Cardiac atrium fibroblast (primary cell): ENCODE measurements at places on chromosomes 3 and 15. TPM values are rescaled to one million over a fixed set of nuclear protein-coding genes. Genes with fewer than 3 reads are reported as not detected.

The GOLGA8M gene
- total RNA-seq = 0.18 TPM in 1 of 2 replicates, not detected in the other

The STRIT1 gene
- not detected in 2 replicates for total RNA-seq

The CCDC80 gene
- total RNA-seq = 464 and 572 TPM in 2 replicates

The GRAMD2A gene
- not detected in 2 replicates for total RNA-seq

The ARPIN gene
- total RNA-seq = 7.3 and 8.5 TPM in 2 replicates

The FANCD2OS gene
- not detected in 2 replicates for total RNA-seq

The FBXO22 gene
- 19.7 and 20.7 TPM in 2 replicates for total RNA-seq

The PLCB2 gene
- total RNA-seq = 1.1 TPM in 2 replicates

The GOLGA6L7 gene
- total RNA-seq = not detected in 2 replicates

The CFAP100 gene
- total RNA-seq = not detected in 2 replicates

The GOLGA8A gene
- total RNA-seq = 13.1 and 14.3 TPM in 2 replicates

The ST8SIA2 gene
- total RNA-seq = not detected in 2 replicates

The CHRNB4 gene
- not detected in 2 replicates for total RNA-seq

The TNNC1 gene
- not detected in 2 replicates for total RNA-seq

The GOLGA6B gene
- total RNA-seq = not detected in 2 replicates

The OXTR gene
- total RNA-seq = 2.3 and 2.5 TPM in 2 replicates

The ARGFX gene
- not detected in 2 replicates for total RNA-seq

The DPPA2 gene
- not detected in 2 replicates for total RNA-seq

The EAF1 gene
- 8.5 and 15.6 TPM in 2 replicates for total RNA-seq

The C2CD4A gene
- 0.72 and 7.9 TPM in 2 replicates for total RNA-seq

The GABRB3 gene
- total RNA-seq = 0.16 TPM in 1 of 2 replicates, not detected in the other

The NPAP1 gene
- total RNA-seq = not detected in 2 replicates

The C3orf85 gene
- not detected in 2 replicates for total RNA-seq

The CP gene
- 13.7 and 14.1 TPM in 2 replicates for total RNA-seq

The HIGD1A gene
- 127 and 167 TPM in 2 replicates for total RNA-seq

The ANKUB1 gene
- total RNA-seq = not detected in 2 replicates

The UROC1 gene
- total RNA-seq = not detected in 2 replicates

The FANCD2 gene
- 2.9 and 12.5 TPM in 2 replicates for total RNA-seq

The CHRNA3 gene
- total RNA-seq = not detected in 2 replicates

The GOLGA8G gene
- total RNA-seq = not detected in 2 replicates

The GRIP2 gene
- total RNA-seq = under 0.01 TPM in 1 of 2 replicates, not detected in the other

The ACTC1 gene
- not detected in 2 replicates for total RNA-seq

The IGDCC3 gene
- not detected in 2 replicates for total RNA-seq

The THPO gene
- not detected in 2 replicates for total RNA-seq

The FSD2 gene
- not detected in 2 replicates for total RNA-seq

The NRG4 gene
- total RNA-seq = not detected in 2 replicates

The EPHA6 gene
- not detected in 2 replicates for total RNA-seq

The TMEM45A gene
- 174 and 277 TPM in 2 replicates for total RNA-seq

The TMEM158 gene
- total RNA-seq = 11.8 and 26.5 TPM in 2 replicates

The ZDHHC19 gene
- not detected in 2 replicates for total RNA-seq

The SNTN gene
- total RNA-seq = not detected in 2 replicates

The EFCC1 gene
- total RNA-seq = not detected in 2 replicates

The MINDY2 gene
- 14.6 and 14.8 TPM in 2 replicates for total RNA-seq

The TGM5 gene
- total RNA-seq = not detected in 2 replicates

The LMAN1L gene
- 0.36 TPM in 1 of 2 replicates, not detected in the other for total RNA-seq
